ENCODE measurements at places on chromosomes 6 and 20. TPM values are rescaled to one million over a fixed set of nuclear protein-coding genes. Genes with fewer than 3 reads are reported as not detected.

- no peak for DNase-seq
These were observed 254.4 kb upstream of the PMEPA1 start for GRCh38 chr20:57964011-57964862.

DNA sequence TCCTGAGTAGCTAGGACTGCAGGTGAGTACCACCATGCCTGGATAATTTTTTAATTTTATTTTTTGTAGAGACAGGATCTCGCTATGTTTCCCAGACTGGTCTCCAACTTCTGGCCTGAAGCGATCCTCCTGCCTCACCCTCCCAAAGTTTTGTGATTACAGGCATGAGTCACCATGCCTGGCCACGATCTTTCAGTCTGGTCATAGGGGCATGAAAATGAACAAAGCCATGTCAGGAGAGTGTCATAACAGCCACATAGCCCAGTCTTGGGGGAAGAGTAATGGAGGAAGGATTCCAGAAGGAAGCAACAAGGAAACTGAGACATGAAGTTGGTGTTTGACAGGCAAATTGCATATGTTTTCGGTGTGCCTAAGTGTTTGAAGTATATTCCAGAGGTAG lies 17.0 kb upstream of the SNX3 start:
- DNase-seq = no peak

The SMOC2 gene
- 26.1 TPM for total RNA-seq

GRCh38 chr6:134909701-134910592 lies 40.0 kb downstream of the ALDH8A1 start:
- DNase-seq = no peak

- DNase-seq = no peak
These were observed 23.1 kb downstream of the VPS52 start for GRCh38 chr6:33248643-33248931.

The GLO1 gene
- total RNA-seq = 74.5 TPM

DNA sequence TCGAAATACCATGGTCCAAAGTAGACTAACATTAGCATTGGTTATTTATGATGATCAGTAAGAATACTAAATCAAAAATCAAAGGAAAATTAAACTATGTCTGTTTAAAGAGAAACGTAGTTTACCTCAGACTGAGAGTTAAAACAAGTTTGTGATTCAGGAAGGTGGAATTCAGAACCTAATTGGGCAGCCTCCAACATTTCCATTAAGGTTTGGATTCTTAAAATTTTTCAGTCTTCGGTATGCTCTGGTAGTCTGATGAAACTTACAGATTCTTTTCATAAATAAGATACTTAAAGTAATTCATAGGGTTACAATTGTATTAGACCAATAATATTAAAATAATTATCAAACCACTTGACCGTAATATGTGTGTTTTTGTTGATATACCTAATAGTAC lies 18.6 kb downstream of the HFE start:
- no peak for DNase-seq

The PTCHD4 gene
- 1.1 TPM for total RNA-seq

DNA sequence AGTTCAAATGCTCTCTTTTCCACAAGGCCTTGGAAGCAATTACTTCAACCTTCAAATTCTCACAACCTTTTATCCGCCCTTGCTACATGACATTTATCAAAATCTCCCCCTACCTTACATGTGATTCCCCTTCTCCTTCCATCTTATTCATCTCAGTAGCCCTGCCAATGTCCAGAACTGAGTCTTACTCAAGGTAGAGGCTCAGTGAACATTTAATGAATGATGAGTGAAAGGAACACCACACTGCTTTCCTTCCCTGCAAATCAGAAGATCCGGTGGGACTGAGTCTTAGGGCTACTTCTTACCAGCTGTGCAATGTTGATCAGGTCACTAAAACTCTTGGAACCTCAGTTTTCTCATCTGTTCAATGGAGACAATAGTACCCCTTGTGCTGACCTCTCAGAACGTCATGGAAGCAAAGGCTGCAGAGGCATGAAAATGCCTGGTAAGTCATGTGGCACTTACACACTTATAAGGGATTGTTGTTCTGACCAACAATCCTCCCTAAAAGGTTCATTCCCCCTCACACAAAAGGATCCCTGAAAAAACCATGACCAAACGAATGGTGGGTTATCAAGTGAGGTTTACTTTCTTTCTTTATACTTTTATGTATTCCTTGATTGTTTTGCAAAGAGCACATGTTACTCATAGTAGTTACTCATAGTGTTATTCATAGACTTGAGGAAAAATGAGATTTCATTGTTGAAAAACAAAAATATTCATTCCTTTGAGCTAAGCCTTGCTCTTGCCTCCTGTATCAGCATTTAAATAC lies 6.5 kb downstream of the MDGA1 start:
- no peak for DNase-seq

DNA sequence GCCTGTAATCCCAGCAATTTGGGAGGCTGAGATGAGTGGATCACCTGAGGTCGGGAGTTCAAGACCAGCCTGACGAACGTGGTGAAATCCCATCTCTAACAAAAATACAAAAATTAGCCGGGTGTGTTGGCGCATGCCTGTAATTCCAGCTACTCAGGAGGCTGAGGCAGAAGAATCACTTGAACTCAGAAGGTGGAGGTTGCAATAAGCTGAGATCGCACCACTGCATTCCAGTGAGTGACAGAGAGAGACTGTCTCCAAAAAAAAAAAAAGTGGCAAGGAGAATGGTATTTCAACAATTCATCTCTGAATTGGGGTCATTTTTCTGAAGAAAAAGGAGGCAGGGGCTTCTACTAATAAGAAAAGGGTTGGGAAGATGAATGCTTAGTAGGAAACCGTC lies 111.5 kb upstream of the NHSL1 start:
- DNase-seq = no peak

The ULBP3 gene
- total RNA-seq = 4.5 TPM

DNA sequence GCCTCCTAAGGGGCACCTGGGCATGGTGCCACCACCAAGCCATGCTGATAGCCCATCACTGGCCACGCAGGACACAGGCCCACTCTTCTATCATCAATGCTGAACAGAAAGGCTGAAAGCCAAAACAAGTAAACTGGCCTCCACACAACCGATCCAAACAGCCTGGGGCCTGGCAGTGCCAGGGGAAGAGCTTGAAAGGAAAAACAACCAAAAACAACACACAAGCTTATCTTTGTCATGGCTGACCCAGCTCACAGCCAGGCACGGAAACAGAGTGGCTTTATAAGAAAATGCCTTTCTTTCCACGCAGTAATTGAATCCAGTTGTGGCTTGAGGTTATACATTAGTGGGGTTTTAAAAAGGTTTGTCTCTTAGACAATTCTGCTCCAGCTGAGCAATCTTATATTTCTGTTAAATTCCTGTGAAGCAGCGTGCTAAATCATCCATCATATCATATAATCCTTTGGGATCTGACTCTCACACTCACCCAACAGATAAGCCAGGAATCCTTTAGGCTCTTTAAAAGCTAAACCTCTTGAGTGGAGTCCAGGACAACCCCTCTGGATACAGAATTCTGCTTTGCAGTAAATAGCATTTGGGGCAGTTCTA lies 65.4 kb upstream of the SLC22A16 start:
- no peak for DNase-seq

The FAXC gene
- 2.7 TPM for total RNA-seq

GRCh38 chr20:43761386-43762340 lies 34.9 kb upstream of the GTSF1L start:
- no peak for DNase-seq

The C20orf141 gene
- not detected for total RNA-seq

- DNase-seq = no peak
These were observed 9.5 kb downstream of the DDX27 start for GRCh38 chr20:49228676-49229075.

GRCh38 chr6:106534564-106534982 lies 94.7 kb downstream of the RTN4IP1 start:
- no peak for DNase-seq

The ZNF292 gene
- 84.1 TPM for total RNA-seq

The CTCFL gene
- total RNA-seq = not detected

The SLC9A8 gene
- 35.0 TPM for total RNA-seq

- no peak for DNase-seq
These were observed 73.2 kb downstream of the RSPO3 start for GRCh38 chr6:127191716-127192115.

DNA sequence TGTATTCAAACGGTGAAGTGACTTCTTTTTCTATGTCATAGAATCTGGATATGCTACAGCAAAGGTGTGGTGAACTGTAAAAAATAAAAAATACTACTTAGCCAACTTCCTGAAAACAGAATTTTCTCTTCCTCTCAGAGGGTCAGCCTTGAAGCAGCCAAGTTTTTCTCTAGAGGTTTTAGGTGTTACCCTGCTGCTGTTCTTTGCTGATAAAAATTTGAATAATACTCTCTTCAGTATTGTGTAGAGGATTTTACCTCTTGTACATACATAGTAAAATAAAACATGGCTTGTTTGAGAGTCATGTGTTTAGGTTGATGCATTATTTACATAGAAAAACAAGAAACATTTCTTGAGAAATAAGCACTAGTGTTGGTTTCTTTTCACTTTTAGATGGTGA lies 458.4 kb downstream of the TBC1D32 start:
- DNase-seq = no peak

DNA sequence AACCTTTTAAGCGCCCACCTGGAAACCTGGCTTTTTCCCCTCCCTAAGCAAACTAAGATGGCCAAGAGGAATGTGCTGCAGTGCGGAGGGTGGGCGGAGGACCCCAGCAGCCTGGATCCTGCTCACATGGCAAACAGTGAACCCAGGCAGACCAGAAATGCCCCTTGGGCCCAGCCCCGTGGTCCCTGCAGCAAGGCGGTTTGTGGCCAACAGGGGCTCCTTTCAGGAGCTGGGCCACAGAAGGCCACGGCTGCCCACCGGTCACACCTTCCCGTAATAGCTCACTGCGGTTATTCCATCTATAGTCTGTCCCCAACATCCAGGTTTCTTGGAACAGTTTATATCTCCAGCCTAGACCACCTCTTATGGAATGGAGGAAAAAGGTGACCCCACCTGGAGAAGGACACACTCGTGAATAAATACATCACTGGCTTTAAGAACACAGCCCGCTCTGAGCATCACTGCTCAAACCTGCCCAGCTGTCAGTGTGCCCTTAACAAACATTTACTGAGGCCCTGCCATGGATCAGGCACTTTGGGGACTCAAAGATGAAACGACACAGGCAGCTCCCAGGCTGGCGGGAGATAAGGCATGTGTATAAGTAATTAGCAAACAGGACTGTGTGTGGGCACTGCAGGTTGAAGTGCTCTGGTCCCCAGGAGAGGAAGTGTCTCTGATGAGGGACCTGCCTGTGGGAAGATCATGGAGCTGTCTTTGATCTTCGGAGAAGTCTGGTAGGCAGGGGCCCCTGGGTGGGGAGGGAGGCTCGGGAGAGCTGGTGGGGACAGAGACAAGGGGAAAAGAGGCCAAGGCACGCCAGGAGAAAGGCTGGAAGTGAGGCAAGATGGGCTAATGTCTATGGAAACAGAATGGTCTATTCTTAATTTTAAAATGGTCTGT lies 3.2 kb upstream of the TUBB1 start:
- peak; percentile 33 for DNase-seq

GRCh38 chr20:32763202-32764004 lies 1.2 kb downstream of the DNMT3B start:
- no peak for DNase-seq

GRCh38 chr6:93940381-93940780 lies 521.0 kb upstream of the EPHA7 start:
- DNase-seq = no peak

- DNase-seq = no peak
These were observed 112.9 kb upstream of the JAG1 start for GRCh38 chr20:10786678-10787077.

GRCh38 chr6:170370416-170370815 lies 63.9 kb downstream of the FAM120B start:
- DNase-seq = no peak

DNA sequence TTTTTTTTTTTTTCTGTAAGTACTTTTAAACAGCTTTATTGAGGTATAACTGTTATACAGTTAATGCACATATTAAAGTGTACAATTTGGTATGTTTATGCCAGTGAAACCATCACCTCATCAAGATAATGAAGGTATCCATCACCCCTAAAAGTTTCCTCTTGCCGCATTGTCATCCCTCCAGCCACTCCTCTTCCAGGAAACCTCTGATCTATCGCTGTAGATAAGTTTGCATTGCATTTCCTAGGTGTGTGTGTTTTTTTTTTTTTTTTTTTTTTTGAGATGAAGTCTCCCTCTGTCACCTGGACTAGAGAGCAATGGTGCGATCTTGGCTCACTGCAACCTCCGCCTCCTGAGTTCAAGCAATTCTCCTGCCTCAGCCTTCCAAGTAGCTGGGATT lies 3.1 kb downstream of the SLX4IP start:
- DNase-seq = no peak

GRCh38 chr6:166998256-166999144 lies 697 bp upstream of the CEP43 start:
- no peak for DNase-seq

The SIGLEC1 gene
- total RNA-seq = 9.5 TPM

The ECT2L gene
- 0.18 TPM for total RNA-seq

GRCh38 chr6:16723402-16723801 lies 37.9 kb downstream of the ATXN1 start:
- DNase-seq = no peak

- no peak for DNase-seq
These were observed 290.8 kb downstream of the THBS2 start for GRCh38 chr6:168962886-168963285.
